ENCODE measurements at places on chromosomes 3 and 15.

DNA sequence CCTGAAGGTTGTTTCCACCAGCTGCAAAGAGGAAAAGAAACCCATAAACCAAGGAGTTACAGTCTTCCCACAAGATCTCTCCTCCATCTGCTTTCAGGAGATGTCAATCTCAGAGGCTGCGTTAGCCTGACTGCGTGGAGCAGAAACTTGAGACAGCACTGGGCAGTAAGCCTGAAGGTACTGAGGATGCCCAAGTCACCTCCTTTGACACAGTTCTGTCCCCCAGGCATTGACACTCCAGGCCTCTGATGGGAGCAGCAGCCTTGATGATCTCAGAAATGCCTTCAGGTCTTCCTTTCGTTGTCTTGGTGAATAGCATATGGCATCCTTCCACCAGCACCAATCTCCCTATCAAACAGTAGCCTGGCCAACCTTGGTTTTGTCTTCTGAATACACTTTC, 89.3 kb downstream of the OXNAD1 start:
- no peak for DNase-seq

DNA sequence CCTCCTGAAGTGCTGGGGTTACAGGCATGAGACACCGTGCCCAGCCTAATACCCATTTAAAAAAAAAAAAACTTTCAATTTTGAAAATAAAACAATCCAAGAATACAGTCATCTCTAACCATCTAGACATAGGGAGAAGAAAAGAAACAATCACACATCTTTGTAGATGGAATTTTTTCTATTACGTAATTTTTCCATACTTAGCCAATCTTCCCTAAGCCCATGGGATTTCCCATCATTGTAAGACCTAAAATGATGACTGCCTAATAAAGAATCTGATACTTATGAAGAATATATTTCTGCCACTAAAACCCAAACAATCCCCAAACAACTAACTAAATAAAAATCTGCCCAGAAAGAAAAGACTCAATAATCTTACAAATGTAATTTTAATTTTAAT, 88.7 kb downstream of the CBLB start:
- DNase-seq, result no peak

DNA sequence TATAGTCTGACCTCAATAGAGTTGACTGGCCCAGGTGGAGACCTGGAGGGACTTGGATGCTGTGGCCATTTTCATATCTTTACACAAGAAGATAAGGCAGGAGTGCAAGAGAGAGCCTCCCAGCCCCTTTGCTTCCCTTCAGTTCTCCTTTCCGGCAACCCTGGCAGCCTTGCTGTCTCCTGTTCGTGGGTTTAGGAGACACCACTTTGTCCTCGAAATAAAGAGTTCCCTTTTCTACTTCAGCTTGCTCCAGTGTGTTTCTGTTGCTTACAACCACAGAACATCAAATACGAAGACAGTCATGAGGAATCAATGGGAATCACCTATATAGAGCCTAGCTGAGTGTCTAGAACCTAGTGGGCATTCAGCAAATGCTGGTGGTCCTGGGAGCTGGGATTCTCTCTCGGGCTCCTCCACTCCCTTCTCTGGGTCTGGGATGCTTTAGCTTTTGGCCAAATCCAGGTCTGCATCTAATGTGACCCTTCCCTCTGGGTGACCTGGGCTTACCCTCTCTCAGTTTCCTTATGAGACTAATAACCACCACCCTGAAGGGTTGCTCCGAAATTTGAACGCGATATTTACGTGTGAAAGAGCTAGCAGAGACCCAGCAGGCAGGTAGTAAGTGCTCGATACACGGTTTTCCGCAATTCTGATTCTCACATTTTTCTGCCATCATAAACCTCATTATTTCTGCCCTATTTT, 44.5 kb downstream of the PCSK6 start:
- DNase-seq, result no peak

GRCh38 chr3:148330542-148330941, 367.2 kb upstream of the AGTR1 start:
- DNase-seq, result no peak

- DNase-seq, result no peak
Measured at GRCh38 chr3:114115143-114115542, 58.6 kb downstream of the QTRT2 start.

Measured in astrocyte of the spinal cord (primary cell).